Substantia nigra (tissue), 51 donors: ENCODE measurements at places on chromosomes 3 and 15.

DNA sequence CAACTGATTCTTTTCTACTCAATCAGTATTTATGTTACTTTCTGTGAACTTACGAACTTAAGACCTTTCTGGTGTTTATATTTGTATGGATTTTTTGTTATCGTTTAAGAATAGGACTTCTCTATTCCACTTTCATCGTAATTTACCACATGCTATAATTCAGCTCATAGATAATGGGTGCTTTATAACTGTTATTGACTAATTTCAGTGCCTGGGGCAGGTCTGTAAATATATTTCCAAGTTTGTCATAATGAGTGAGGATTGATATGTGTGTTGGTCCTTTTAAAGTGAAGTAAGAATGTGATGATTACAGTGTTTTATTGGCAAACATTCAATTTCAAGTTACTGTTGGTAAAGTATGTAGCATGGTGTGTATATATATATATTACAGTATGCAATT is 1.8 kb upstream of the NAALADL2 start:
- no peak for DNase-seq

DNA sequence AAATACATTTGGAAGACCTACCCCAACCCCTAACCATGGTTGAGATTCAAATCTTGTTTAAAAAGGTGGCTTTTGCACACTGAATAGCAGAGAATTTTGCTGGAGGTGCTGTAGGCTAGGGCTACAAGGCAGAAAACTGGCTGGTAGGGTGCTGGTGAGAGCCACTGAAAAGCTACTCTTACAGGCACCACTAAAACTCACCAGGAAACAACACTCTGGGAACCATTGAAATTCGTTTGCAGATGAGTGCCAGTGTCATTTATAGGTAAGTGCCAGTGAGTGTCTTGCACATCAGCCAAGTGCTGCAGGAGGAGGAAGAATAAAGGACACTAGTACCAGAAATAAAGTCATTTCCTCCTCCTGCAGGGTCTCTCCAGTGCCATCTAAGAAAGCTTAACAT is 610.2 kb downstream of the ZNF385D start:
- no peak for DNase-seq

DNA sequence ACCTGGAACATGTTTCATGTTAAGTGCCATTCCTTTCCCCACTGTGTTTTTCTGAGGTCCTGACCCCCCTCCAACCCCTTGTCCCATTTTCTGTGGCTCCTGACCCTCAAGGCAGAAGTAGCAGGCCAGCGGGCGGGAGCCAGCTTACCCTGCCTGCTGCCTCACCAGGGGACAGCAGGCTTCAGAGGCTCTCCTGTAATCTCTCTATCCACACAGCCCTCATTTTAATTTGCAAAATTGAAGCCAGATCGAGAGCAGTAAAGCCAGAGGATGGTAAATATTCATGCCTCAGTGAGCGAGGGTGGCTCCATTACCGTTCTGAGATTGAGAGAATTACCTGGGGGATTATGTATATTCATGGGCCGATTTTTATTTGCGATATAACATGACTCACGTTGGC is 147.6 kb downstream of the DNAJB8 start:
- DNase-seq, result no peak

GRCh38 chr3:132867956-132868355 is 145.7 kb upstream of the NPHP3 start:
- no peak for DNase-seq

DNA sequence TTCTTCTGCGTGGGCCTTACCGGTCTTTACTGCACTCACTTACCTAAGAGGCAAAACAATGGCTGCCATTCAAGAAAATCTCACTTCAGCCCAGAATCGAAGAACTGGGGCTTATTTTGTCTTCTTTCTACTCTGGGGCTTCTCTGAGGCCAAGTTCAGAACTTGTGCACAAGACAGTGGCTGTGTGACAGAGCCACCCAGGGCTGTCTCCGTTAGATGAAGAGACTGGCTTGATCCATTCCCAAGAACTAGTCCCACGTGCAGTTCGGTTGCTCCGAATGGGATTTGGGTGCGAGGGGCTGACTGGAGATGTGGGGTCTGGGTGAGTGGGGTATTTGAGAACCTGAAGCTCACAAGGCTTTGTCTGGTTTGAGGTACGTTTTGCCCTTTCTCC is 795 bp upstream of the TCF12 start:
- no peak for DNase-seq

- no peak for DNase-seq
Observed at GRCh38 chr3:18630295-18630694, 205.2 kb upstream of the SATB1 start.

DNA sequence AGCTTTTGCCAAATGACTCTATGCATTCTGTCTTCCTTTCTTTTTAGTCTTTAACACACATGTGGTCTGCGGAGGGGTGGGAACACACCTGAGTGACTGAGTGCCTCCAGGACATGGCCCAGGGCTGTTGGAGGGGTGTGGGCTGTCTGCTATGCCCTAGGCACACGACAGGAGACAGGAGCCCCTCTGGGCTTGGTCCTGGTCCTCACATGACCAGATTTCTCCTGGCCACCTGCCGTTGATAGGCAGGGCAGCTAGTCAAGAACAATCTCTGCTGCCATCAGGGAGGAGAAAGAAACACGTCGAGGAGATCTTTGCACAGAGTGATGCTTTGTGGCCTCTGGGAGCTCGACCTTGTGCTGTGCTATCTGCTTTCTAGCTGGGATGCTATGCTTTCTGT is 176.6 kb downstream of the KLF13 start:
- no peak for DNase-seq

- DNase-seq, result no peak
Observed at GRCh38 chr3:115927197-115927596, 303.9 kb downstream of the GAP43 start.

DNA sequence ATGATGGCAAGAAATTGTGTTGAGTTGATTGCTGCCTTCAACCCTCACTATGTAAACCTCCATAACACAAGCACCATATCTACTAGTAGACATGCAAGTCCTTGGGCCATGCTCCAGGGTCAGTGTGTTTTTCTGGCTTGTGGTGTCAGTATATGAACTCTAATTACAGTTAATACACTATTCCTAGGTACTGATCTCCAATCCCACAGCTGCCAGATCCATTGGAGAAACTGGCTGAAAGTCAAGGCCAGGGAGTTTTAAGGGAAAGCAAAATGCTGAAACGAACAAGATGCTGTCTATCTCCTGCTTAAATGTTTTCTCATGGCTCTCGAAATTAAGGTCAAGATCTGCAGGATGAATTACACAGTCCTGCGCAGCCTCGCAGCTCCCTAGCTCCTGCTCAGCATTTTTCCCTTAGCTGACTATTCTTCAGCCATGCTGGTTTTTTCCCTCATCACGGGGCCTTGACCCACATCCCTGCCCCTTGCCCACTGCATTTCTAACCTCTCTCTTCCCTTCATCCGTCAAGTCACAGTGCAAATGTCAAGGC is 425.0 kb upstream of the ADAMTS9 start:
- no peak for DNase-seq

DNA sequence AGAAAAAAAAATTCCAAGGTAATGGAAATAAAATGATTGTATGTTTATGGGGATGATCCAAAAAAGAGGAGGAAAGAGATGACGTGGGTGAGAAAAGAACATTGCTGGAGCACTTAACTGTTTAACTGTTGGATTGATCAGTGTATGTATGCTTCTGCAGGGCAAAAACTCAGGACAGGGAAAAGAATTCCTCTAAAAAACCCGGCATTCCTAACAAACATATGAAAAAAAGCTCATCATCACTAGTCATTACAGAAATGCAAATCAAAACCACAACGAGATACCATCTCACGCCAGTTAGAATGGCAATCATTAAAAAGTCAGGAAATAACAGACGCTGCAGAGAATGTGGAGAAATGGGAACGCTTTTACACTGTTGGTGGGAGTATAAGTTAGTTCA is 1.6 kb upstream of the PHLDB2 start:
- DNase-seq, result no peak

- no peak for DNase-seq
Observed at GRCh38 chr3:56917361-56918110, 115.8 kb upstream of the ARHGEF3 start.
